ENCODE measurements at places on chromosomes 3 and 15. TPM values are rescaled to one million over a fixed set of nuclear protein-coding genes. Genes with fewer than 3 reads are reported as not detected.

- no peaks in the 10 kb centered on the region for H3K36me3 ChIP-seq
- no peak overlapping the region for H3K27ac ChIP-seq
- no peak for DNase-seq
- no peak overlapping the region for H3K4me3 ChIP-seq
- no peaks in the 10 kb centered on the region for H3K4me1 ChIP-seq
These were observed 375.1 kb downstream of the SHQ1 start for GRCh38 chr3:72473156-72473555.

- peaks cover 57% of the 10 kb centered on the region for H3K4me1 ChIP-seq
- DNase-seq: no peak
- no peak overlapping the region for H3K4me3 ChIP-seq
These were observed 52.6 kb downstream of the PLCL2 start for GRCh38 chr3:16937326-16937845.

DNA sequence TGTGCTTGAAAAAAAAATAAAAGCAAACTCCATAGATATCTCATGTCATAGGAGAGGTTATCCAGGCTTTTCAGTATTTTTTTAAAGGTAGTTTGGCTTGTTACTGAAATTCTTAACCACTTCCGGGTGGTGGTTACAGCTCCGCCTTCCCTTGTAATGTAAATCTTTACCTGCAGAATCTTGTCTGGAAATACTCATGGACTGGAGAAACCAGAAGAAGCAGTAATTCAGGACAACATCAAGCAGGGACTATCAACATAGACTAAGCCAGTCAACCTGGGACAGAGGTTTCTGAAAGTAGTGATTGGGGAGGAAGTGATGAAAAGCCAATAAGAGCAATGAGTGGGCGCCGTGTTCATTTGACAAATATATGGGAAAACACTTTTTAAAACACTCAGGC is 78.9 kb upstream of the SKOR1 start:
- no peaks in the 10 kb centered on the region for H3K27me3 ChIP-seq
- H3K4me1 ChIP-seq: no peaks in the 10 kb centered on the region
- no peak overlapping the region for H3K4me3 ChIP-seq
- no peak overlapping the region for H3K27ac ChIP-seq
- no peaks in the 10 kb centered on the region for H3K36me3 ChIP-seq

GRCh38 chr3:126134219-126134975 is 46.0 kb downstream of the ALDH1L1 start:
- no peak overlapping the region for H3K4me3 ChIP-seq
- no peaks in the 10 kb centered on the region for H3K36me3 ChIP-seq
- no peaks in the 10 kb centered on the region for H3K27me3 ChIP-seq
- H3K27ac ChIP-seq: no peak overlapping the region
- H3K4me1 ChIP-seq: no peaks in the 10 kb centered on the region
- DNase-seq: peak; percentile 68

- no peak for DNase-seq
- H3K27me3 ChIP-seq: no peaks in the 10 kb centered on the region
- no peaks in the 10 kb centered on the region for H3K36me3 ChIP-seq
- H3K27ac ChIP-seq: no peak overlapping the region
These were observed 97.3 kb upstream of the C2CD4B start for GRCh38 chr15:62262305-62262941.

GRCh38 chr3:70832834-70833205 is 520.4 kb upstream of the MDFIC2 start:
- no peak for DNase-seq
- no peaks in the 10 kb centered on the region for H3K36me3 ChIP-seq
- H3K4me1 ChIP-seq: no peaks in the 10 kb centered on the region

TASOR gene
- total RNA-seq: 29.1 TPM

CCRL2 gene
- 0.89 TPM for total RNA-seq

RTP3 gene
- not detected for total RNA-seq

DNAH12 gene
- 0.08 TPM for total RNA-seq

Data from right atrium auricular region (tissue), 2 donors.